Calu3 (cell line): ENCODE measurements at places on chromosomes 16 and 17.

GRCh38 chr16:88730632-88731607 lies 24.6 kb downstream of the CTU2 start:
- DNase-seq: no peak

DNA sequence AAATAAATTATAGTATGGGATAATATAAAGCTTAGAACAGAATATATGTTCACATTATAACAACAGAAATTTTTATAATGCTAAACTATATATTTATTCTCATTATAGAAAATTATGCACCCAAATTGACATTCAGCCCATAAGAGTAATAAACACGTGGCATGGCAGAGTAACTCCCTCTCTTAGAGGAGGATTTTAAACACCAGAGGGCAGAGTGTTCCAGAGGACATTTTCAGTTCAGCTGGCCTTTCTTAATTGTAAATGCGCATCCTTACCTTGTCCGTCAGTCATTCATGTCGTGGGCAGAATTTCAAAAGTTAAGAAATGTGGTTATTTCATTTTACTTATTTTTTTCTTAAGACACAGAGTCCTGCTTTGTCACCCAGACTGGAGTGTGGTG lies 147.1 kb downstream of the TANC2 start:
- no peak for DNase-seq

DNA sequence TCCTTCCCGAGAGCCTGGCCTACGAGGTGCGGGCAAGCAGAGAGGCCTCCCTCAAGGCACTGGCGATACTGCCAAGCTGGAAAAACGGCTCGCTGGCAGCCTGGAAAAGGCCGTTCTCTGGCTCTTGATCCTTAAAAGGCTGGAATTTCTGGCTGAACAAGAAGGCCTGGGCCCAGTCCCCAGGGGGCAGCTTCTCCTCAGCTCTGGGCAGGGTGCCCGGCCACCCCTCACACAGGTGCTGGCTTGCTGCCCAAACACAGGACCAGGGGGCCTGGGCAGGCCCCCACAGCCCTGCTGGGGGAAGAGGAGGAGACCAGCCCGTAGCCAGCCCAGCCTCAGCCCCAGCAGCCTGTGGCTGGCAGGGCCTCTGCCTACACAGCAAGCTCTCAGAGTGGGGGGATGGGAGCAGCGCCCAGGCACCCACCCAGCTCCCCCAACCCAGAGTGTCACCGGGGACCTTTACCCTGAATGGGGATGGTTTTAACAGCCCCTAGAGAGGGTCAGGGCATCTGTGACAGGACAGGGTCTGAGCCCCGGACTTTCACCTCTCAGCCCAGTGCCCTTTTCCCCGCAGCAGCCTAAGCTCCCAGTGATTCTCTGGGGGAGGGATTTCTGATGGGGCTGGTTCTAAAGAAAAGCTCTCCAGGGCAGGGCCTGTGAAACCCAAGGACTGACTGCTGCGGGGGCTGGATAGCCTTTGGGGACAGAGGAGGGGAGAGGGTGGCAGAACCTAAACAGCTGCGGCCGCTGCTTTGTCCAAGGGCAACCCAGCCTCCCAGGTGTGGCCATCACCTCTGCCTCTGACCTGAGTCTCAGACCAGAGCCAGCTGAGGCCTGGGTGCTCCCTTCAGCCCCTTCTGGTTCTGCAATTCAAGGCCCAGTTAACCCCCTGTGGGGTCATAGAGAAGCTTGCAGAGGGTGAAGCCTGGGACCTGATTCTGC lies 38.6 kb upstream of the TOB1 start:
- peak; percentile 86 for DNase-seq

DNA sequence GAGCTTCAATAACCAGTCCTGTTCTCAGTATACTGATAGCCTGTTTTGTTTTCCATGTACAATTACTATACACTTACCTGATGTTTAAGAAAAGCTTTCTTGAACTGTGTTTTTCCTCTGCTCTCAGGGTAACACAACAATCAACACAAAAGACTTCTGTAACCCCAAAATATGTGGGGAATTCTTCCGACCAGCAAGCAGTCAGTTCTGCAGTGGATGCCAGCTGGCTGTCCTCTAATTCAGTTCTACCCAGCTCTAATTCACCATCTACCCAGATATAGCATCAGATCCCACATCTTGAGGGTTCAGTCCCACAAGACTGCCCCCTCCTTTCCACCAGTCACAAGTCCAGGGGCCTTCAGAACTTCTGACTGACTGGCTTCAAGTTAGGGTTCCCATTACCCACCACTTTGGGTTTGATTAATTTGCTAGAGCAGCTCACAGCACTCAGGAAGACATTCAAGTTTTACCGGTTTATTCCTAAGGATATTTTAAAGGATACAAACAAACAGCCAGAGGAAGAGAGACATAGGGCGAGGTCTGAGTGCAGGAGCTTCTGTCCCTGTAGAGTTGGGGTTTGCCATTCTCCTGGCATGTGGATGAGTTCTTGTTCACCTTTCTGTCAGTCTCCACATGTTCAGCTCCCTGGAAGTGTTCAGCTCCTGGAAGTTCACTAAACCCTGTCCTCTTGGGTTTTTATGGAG lies 178.2 kb downstream of the CHD9 start:
- no peak for DNase-seq

DNA sequence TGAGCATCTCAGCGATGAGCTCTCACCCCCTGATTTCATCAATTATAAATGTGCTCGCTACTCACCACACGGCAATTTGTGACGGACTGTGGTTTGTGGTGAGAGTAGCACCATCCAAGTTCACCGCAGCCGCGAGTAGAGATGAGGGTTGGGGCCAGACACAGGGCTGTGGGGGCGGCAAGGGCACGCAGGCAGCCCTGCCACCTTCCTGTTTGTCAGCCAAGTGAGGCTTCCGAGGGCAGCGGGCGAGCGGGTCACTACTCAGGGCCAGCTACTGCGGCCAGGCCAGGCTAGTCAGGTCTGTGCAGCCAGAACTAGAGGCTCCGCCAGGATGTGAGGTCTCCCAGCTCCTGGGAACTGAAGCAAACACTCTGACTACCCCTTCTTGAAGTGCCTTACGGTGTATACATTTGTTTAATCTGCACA lies 39.6 kb upstream of the MEOX1 start:
- DNase-seq: no peak

GRCh38 chr16:84195201-84196093 lies 4.5 kb downstream of the ADAD2 start:
- DNase-seq: no peak

- no peak for DNase-seq
Observed at GRCh38 chr16:82829301-82829700, 202.5 kb downstream of the CDH13 start.

GRCh38 chr17:72376526-72377345 lies 255.9 kb downstream of the SOX9 start:
- no peak for DNase-seq

DNA sequence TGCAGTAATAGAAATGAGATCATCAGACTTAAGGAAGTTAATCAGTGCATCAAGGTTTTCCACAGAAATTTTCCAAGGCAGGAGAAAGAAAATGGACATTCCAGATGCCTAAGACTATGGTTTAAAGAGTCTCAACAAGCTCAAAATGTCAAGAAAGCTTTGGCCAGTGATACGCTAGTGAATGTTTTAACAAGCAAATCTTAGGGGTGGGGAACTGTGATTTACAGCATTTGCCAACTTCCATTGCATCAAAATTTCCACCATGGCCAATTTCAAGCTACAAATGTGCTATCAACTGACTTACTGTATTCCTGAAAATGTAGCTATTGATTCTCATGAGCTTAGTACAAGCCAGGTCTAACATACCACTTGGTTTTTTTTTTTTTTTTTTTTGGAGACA lies 82.4 kb upstream of the CLEC3A start:
- DNase-seq: no peak

DNA sequence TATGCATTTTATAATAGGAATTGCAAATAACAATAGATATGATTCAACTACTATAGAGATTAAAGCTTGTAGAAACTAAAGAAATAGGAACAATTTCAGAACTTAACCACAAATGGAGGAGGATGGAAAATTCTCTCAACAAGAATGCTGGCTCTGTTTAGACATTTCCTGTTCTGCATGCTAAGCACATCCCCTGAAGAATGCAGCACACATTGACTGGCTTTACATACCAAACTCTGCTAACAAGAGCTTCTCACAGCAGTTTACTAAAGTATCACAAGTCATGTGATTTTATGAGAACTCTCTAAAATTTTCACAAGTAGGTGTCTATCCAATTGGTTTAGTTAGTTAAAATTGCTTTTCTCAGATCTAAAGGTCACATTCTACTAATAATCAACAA lies 85.2 kb downstream of the SPAG9 start:
- DNase-seq: no peak

DNA sequence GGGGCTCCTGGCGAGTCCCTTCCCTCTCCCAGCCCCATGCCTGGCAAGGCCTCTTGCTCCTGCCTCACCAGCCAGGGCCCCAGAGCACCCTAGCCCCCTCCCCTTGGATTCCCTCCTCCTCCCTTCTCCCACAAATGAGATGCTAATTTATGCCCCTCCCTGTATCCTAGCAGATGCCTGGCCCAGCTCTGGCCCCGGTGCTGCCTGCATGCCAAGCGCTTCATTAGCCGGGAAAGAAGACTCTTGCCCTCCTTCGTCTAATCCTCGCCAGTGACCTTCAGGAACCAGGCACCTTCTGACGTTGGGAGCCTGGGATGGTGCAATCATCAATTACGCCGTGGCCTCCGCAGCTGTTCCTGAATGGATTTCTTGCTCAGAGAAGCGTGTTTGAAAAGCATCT lies 127.8 kb downstream of the SDK2 start:
- no peak for DNase-seq

DNA sequence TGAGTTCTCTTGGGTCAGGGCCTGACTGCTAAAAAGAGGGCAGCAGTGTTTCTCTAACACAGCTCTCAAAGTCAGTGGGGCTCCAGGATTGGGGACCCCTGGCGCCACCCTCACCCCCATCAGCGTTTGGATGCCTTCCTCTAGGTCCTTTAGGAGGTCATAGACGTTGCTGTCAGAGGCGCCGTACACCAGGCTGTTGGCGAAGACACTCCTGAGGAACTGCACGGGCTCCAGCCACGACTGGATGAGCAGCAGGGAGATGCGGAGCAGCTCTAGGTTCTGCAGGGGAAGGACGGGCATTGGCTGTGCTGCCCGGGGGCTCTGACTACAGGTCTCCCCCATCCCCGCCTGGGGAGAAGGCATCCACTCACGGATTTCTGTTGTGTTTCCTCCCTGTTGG lies 993 bp downstream of the GH1 start:
- DNase-seq: no peak
